ENCODE measurements at places on chromosomes 7 and 10. TPM values are rescaled to one million over a fixed set of nuclear protein-coding genes. Genes with fewer than 3 reads are reported as not detected.

DNA sequence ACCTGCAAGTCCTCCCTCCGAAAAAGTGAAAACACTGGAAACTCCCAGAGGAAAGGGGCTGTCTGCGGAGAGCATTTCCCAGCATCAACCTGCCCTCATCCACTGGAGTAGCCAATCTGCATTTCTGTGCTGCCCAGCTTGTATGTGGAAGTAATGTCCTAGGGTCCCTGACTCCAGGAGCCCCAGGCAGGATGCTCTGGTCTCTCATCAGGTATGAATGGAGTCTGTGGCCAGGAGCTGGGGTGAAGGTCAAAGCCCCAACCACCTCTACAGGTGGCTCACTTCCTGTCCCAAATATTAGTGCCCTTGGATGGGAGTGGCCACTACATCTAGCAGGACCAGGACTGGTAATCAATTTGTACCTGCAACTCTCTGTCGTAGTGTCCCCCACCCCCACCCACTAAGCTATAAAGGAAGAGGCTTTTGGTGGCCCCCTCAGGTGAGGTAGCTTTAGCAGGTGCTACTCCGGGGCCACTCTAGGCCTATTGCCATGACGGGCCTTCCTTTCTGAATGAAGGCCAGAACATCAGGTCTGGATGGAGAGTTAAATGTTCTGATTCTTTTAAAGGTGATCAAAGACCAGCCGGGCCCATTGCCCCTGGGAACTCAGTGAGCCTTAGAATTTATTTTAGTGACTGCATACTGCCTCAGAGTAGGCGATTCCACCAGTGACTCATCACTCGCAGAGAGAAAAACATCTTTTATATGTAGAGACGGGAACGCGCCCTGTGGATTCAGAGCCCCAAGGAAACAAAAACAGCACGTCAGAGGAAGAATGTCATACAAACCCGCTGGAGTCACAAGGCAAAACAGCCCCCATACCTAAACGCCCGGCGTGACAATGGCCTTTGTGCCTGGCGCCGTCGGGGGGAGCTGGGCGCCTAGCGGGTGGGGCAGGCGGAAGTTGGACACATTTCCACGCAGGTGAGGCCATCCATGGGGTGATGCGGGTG is 13.0 kb downstream of the EN2 start:
- H3K4me3 ChIP-seq, result no peak overlapping the region
- H3K36me3 ChIP-seq, result no peaks in the 10 kb centered on the region
- H3K27me3 ChIP-seq, result peaks cover 100% of the 10 kb centered on the region
- peaks cover 7% of the 10 kb centered on the region for H3K4me1 ChIP-seq
- no peak overlapping the region for H3K27ac ChIP-seq

DNA sequence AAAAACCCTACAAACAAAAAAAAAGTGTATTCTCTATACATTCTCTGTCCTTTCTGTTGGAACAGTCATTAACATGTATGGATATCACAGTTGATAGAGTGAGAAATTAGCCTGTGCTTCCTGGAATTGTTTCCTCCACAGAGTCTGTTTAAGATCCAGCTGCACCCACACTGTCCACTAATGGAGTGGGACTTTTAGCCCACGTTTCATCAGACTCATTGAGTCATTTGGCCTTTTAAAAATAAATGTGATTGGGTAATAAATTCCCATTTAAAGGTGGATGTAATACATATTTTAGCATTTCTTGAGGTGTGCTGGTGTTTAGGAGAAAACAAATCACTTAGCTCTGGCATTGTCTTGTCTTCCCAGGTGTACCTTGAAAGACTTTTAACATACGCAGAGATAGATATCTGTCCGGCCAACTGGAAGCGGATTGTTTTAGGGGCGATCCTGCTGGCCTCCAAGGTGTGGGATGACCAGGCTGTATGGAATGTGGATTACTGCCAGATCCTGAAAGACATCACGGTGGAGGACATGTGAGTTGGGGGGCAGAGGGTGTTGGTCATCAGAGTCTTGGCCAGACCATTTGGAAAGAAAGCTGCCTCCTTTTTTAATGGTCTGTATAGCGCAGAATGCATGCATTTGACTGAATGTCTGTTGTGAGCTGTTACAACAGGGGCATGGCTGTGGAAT is 52.3 kb upstream of the GJD4 start:
- no peaks in the 10 kb centered on the region for H3K27me3 ChIP-seq
- no peak overlapping the region for H3K4me3 ChIP-seq
- DNase-seq, result no peak
- no peak overlapping the region for H3K27ac ChIP-seq
- H3K4me1 ChIP-seq, result no peaks in the 10 kb centered on the region

GRCh38 chr7:42883950-42884349 is 27.9 kb downstream of the C7orf25 start:
- no peaks in the 10 kb centered on the region for H3K36me3 ChIP-seq
- DNase-seq, result no peak
- H3K27me3 ChIP-seq, result no peaks in the 10 kb centered on the region
- H3K4me3 ChIP-seq, result no peak overlapping the region

DNA sequence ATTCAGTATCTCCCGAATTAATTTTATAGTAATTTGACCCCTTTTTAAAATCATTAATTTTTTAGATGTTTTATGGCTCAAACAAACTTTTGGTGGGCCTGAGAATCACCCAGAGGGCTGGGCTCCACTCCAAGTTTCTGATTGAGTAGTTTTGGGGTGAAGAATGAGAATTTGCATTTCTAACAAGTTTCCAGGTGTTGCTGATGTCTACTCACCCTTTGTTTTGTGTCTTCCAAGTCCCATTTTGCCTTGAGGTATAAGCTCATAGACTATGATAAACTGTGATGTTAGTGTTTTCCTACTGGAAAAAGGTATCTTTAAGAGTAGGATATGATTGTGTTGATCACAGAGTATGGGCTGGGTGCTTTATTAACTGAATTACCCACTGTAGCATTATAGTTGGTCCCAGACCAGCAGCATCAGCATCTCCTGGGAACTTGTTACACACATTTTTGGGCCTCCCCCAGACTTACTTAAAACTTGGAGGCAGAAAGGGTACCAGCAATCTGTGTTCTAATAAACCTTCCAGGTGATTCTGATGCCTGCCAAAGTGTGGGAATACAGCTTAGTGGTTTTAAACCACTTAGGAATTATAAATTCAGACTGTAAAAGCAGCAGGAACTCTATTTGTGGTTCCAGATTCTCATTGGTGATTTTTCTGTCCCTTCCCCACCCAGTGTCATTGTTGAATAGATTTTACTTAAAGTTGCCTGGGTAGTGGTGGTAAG is 19.1 kb downstream of the ZNRF2 start:
- peaks cover 8% of the 10 kb centered on the region for H3K4me1 ChIP-seq
- no peaks in the 10 kb centered on the region for H3K27me3 ChIP-seq
- H3K4me3 ChIP-seq, result no peak overlapping the region

- H3K27me3 ChIP-seq, result no peaks in the 10 kb centered on the region
- H3K27ac ChIP-seq, result no peak overlapping the region
- peak overlapping the region; percentile 7 for H3K4me3 ChIP-seq
- peaks cover 3% of the 10 kb centered on the region for H3K4me1 ChIP-seq
- no peaks in the 10 kb centered on the region for H3K36me3 ChIP-seq
Measured at GRCh38 chr7:117015258-117016184, 62.2 kb downstream of the ST7 start.

- no peak for DNase-seq
- no peaks in the 10 kb centered on the region for H3K36me3 ChIP-seq
- H3K27ac ChIP-seq, result no peak overlapping the region
- H3K27me3 ChIP-seq, result no peaks in the 10 kb centered on the region
- H3K4me1 ChIP-seq, result peaks cover 8% of the 10 kb centered on the region
- H3K4me3 ChIP-seq, result no peak overlapping the region
Measured at GRCh38 chr7:73707045-73707631, 12.3 kb downstream of the STX1A start.

DNA sequence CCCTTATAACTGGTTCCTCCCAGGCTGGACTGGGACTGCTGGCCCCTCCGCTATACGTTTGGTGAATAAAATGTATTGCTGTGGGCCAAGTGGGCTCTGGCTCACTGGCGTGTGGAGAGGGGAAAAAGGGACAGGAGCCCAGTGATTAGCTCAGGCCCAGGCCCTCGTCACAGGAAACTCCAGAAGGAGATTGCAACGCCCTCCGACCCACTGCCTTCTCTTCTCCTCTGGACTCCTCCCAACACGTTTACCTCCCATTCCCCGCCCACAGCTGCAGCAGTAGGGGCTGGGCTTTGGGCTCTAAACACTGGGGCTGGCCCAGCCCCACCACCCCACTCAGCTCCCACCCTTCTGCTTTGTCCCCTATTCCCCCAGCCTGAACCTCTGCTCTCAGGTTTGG is 173.9 kb downstream of the NEURL1 start:
- H3K4me3 ChIP-seq, result no peak overlapping the region
- H3K27me3 ChIP-seq, result no peaks in the 10 kb centered on the region
- no peaks in the 10 kb centered on the region for H3K36me3 ChIP-seq
- peaks cover 5% of the 10 kb centered on the region for H3K4me1 ChIP-seq
- H3K27ac ChIP-seq, result peak overlapping the region; percentile 63

- no peak overlapping the region for H3K27ac ChIP-seq
- H3K27me3 ChIP-seq, result no peaks in the 10 kb centered on the region
- peaks cover 10% of the 10 kb centered on the region for H3K4me1 ChIP-seq
- H3K36me3 ChIP-seq, result no peaks in the 10 kb centered on the region
- DNase-seq, result no peak
Measured at GRCh38 chr7:47258798-47259197, 323.1 kb downstream of the TNS3 start.

Gene CAMK2G
- polyA plus RNA-seq, result 5.9 TPM

GRCh38 chr7:22868509-22868908 is 45.9 kb upstream of the TOMM7 start:
- no peak overlapping the region for H3K4me3 ChIP-seq
- no peaks in the 10 kb centered on the region for H3K36me3 ChIP-seq
- no peaks in the 10 kb centered on the region for H3K4me1 ChIP-seq
- H3K27me3 ChIP-seq, result no peaks in the 10 kb centered on the region
- H3K27ac ChIP-seq, result no peak overlapping the region
- DNase-seq, result no peak

Gene NEUROG3
- 0.87 TPM for polyA plus RNA-seq

DNA sequence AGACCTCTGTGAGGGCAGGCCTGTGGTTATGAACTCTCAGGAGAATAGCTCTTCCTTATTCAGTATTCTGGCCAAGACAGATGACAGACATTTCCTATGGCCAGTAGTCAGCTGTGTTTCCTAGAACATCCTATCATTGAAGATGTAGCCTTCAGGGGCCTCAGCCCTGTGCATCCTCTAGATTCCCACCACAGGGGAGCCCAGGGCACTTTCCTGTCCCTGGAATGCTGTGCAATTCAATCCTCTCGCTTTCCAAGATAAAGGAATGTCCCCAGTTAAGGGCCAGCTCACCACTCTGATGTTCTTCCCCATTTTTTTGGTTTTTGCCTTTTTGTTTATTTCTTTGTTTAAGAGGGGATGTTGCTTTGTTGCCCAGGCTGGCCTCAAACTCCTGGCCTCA is 578.8 kb upstream of the C7orf33 start:
- H3K4me1 ChIP-seq, result no peaks in the 10 kb centered on the region
- H3K27ac ChIP-seq, result no peak overlapping the region
- no peak overlapping the region for H3K4me3 ChIP-seq
- H3K27me3 ChIP-seq, result no peaks in the 10 kb centered on the region
- DNase-seq, result no peak

DNA sequence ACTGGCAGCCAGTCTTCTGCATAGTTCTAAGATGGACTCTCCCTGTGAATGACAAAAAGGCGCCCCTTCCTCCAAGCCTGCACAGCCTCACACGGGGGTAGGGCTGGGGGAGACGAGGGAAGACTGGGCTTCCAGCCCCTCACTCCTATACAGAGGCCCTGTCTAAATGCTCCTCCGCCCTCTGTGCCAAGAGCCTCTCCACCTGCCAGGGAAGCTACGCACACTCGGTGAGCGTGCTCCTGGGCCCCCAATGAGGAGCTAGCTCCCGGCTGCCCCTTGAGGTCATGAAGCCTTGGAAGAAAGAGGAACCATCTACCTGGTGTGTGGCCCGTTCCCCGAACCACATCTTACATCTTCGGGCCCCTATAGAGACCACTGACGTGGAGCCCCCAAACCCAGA is 54.8 kb downstream of the CRTAC1 start:
- DNase-seq, result no peak
- H3K4me1 ChIP-seq, result no peaks in the 10 kb centered on the region
- H3K36me3 ChIP-seq, result no peaks in the 10 kb centered on the region
- no peak overlapping the region for H3K27ac ChIP-seq

DNA sequence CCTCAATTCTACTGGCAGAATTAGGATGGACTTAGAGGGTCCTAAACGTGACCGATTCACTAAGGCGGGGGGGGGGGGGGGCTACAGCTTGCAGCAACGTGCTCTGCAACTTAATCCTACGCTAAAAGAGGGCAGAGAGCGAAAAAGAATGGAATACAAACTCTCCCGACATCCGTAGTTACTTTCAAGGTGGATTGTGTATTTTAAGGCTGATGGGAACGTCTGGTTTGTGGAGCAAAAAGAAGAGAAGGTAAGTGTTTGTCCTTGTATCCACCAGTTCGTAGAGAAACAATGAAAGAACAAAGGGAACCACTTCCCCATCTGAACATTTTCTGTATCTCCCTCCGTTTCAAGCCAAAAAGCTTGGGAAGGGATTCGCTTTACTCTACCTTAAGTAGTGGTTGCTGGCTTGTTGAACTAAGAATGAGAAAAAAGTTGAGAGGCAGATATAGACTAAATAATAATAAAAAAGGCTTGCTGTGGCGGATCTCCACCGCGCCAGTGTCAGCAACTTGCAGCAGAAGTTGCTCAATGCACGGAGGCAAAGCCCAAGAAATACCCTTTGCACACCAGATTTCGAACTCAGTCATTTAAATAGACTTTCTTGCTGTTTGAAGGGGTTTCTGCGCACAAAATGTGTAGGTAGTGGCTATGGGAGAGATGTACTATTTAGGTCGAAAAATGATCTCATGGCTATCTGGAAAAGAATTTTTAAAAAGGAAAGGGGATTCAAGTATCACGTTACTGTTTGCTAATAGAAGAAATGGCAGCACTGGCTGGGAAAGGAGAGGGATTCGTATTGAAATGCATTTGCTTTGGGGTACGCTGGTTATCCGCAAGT is 736 bp downstream of the SKIDA1 start:
- H3K27ac ChIP-seq, result peak overlapping the region; percentile 95
- H3K4me3 ChIP-seq, result peak overlapping the region; percentile 41
- DNase-seq, result peak; percentile 54

GRCh38 chr10:30493609-30494530 is 59.9 kb downstream of the MAP3K8 start:
- no peaks in the 10 kb centered on the region for H3K4me1 ChIP-seq
- no peaks in the 10 kb centered on the region for H3K36me3 ChIP-seq
- H3K27ac ChIP-seq, result no peak overlapping the region
- no peak for DNase-seq

GRCh38 chr10:13526948-13527863 is 1.6 kb downstream of the BEND7 start:
- H3K27me3 ChIP-seq, result peaks cover 3% of the 10 kb centered on the region
- peak; percentile 55 for DNase-seq
- no peaks in the 10 kb centered on the region for H3K36me3 ChIP-seq
- H3K4me1 ChIP-seq, result peaks cover 4% of the 10 kb centered on the region

Measured in hepatocyte (in vitro differentiated cells).